ENCODE measurements at places on chromosomes 13 and 19.

- DNase-seq: no peak
These were observed 59.5 kb downstream of the TNFRSF19 start for GRCh38 chr13:23629566-23630272.

- no peak for DNase-seq
These were observed 587.3 kb upstream of the SPRY2 start for GRCh38 chr13:80928241-80928640.

DNA sequence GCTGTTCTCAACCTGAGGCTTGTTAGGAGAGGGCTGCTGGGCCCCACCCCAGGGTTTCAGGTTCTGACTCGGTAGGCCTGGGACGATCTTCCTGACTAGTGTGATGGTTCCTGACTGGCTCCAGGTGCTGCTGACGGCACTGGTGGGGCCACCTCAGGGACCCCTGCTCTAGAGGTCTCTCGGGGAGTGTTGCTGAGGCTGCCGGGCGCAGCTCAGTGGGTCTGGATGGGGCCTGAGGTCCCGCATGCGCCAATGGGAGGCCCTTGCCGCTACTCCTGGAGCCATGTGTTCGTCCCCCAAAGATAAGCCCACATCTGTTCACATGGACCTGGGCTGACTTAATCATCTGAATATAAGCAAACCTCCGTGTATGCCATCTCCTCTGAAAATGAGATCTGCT, 133.0 kb downstream of the ATP11A start:
- DNase-seq: no peak

DNA sequence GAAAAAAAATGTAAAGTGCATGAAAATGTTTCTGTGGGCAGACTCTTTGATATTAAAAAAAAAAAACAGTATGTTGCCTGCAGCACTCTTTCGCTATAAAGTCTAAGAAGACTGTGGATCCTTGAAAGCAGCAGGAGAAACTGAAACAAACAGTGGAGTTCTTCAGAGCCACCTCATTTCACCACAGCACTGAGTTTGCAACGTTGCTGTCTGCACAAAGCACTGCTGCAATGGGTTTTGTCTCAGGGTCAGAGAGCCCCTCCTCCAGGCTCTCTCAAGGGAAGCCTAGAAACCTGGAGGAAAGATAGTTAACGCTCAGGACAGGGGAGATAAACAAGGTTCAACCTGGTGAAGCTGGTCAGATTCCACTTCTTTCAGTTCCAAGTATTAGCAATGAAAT, 248.7 kb downstream of the EFNB2 start:
- no peak for DNase-seq

GRCh38 chr19:47445937-47446402, 25.7 kb downstream of the SLC8A2 start:
- peak; percentile 26 for DNase-seq

GRCh38 chr19:39218230-39219007, 14.4 kb upstream of the SYCN start:
- DNase-seq: no peak

DNA sequence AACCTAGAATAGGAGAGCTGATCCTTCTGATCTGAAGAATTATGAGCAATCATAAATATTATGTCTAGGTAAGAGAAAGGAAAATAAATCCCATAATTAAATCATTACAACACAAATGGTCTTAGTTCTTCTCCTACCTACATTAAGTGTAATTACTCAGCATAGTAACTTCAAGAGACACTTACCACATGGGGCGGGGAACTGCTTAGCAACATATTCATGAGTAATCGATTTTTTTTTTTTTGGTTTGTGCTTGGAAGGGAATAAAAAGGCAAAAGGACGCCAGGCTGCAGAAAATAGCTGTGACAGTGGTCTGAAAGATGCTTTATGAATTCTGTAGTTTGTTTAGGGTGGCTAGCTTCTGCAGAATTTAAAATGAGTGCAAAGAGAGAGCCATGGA, 103.3 kb upstream of the HTR2A start:
- no peak for DNase-seq

DNA sequence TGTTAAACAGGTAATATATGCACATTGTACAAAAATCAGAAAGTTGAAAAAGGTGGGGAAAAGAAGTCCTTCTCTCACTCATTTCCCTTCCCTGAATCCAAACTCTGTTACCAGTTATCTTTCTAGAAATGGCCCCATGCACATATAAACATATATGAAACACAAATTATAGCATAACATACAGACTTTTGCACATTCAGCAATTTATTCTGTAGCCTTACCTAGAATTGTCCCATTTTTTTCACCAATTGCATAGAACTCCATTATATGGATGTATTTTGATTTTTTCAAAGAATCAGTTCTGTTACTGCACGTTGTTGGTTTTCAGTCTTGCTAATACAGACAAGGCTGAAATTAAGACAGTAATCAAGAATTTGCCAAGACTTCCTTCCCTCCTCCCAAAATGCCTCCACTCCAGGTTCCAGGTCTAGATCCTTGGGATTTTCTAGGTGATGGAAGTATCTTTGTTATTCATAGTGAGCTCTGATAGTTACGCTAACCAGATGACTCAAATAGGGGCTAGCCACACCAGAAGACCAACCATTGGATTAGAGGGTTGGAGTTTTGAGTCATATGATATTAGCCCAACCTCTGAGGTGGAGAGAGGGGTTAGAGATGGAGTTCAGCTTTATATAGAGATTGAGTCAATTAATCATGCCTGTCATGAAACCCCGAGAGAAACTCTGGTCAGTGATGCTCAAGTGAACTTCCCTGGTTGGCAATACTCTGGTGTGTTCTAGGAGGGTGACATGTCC, 30.7 kb downstream of the GPR180 start:
- DNase-seq: no peak

DNA sequence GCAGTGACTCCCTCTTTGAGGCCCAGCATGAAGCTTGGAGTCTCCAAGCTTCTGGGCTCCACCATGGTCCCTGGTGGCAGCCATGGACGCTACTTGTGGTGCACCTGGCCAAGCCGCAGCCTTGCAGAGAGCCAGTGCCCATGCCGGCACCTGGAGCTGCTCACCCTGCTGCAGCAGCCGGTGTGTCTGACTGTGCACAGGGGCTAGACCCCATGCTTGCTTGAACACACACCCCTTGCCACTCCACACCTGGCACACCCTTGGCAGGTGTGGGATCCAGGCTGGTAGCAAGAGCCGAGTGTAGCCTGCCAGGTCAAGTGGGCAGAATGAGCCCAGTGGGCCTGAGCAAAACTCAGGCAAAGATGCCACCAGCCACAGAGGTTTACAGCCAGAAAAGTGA, 18.6 kb upstream of the MLLT1 start:
- DNase-seq: no peak

DNA sequence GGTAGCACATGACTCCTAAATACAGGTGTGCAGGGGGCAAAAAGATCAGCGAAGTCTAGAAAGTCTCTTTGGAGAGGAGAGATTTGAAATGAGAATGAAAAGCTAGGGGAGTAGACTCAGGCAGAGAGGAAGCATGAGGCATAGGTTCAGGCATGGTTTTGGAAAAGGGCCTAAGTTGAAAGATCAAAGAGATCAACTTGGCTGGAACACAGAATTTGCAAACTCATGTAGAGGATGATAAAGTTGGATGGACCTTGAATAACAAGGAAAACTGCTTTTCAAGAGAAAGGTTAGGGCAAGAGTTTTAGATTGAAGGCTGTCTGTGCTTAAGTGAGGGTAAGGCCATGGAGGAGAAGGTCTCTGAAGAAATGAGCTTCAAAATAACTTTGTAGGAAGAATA, 47.4 kb upstream of the UBAC2 start:
- no peak for DNase-seq

DNA sequence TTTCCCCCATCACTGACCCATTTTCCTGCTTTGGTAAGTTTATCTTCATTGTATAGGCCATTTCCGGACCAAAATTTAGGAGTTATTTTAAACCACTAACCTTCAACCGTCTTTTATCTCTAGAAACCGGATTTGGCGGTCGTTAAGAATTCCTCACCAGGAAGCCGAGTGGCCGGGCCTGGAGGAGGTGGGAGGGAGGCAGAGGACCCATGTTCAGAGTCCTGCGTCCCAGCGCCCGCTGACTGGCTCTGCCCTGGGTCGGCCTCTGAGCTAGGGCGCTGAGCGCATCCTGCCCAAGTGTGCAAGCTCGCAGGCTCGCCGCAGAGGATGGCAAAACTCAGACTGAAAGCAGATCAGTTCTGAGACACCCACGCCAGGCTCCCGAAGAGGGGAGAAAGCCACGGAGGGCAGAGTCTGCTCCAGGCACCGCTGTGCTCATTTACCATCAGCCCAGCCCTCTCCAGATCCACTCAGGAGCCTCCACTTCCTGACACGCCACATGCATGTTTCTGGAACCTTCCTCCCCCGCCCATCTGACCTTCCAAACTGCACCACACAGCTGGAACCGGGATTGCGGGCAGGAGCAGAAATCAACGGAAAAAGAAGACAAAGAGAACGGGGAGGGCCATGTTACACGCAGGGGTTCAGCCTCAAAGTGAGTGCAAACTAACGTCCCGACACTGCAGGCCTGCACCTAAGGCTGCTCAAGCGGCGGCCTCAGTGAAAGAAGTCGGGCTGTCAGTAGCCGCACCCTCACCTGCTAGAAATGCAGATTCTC, 8.3 kb downstream of the COL4A1 start:
- peak; percentile 22 for DNase-seq

GRCh38 chr19:30570194-30570593, 198.0 kb downstream of the ZNF536 start:
- DNase-seq: no peak

DNA sequence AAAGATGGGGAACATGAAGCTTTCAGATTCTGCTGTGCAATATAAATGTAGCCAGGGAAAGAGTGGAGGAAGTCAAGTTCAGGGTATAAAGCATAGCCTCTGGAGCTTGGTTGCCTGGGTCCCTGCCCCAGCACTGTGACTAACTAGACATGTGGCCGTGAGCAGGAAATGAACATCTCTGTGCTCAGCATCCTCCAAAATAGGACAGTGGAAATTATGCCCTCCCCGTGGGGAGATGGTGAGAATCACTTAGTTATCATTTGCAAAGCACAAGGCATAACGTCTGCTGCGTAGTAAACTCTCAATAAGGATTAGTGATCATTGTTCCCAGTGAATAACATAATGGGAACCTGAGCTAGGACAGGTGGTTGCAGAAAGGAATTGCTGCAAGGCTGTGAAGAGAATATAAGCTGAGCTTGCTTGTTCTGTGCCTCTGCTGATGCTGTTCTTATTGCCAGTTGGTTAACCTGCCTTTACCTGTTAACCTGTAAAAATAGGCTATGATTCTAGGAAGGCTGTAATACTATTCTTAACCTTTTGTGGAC, 441.0 kb downstream of the COG6 start:
- peak; percentile 12 for DNase-seq

GRCh38 chr19:17599780-17600179, 44.3 kb downstream of the COLGALT1 start:
- DNase-seq: no peak

GRCh38 chr19:4877753-4878490, 10.5 kb upstream of the PLIN3 start:
- no peak for DNase-seq

DNA sequence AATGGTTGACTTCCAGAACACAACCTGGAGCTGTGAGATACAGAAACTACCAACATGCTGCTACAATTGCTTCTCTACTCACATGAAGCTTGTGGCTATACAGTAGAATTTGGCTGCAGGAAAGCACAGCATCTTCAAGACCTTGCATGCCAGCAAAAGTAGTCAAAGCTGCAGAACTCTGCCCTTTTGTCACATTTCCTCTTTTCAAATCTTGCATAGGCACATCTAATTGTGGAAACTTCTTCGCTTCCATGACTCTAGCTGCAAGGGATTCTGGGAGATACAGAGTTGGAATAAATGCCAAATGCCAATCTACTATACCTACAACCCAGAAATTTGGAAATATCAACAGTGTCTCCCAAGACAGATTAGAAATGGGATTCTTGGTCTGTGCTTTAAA, 462.2 kb downstream of the FOXO1 start:
- DNase-seq: no peak

DNA sequence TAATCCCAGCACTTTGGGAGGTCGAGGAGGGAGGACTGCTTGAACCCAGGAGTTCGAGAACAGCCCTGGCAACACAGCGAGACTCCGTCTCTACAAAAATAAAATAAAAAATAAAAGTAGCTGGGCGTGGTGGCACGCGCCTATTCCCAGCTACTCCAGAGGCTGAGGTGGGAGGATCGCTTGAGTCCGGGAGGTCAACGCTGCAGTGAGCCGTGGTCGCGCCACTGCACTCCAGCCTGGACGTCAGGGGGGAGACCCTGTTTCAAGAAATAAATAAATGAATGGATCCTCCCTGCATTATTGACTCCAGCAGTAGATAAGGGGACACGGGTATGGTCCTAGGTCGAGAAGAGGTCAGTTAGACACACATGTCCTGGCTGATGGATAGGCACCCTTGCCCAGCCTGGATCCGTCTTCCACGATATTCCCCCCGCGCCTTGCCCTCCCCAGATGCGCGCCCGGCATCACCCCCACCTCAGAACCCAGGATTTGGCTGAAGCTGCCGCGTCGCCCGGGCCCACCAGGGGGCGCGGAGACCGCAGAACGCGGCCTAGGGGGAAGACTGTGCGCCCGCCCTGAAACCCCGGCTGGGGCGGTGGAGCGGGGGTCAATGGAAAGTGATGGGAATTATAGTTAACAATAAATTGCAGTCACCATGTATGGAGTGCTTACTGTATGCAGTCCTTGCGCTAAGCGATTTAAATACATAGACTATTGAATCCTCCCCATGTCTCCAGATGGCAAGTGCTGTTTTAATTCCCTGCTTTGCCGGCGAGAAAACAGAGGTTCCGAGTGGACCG, 2.1 kb upstream of the HOOK2 start:
- DNase-seq: peak; percentile 82

- peak; percentile 8 for DNase-seq
These were observed 665 bp downstream of the ZNF347 start for GRCh38 chr19:53158119-53158656.

GRCh38 chr19:51123381-51123800, 1.3 kb upstream of the SIGLEC9 start:
- no peak for DNase-seq

DNA sequence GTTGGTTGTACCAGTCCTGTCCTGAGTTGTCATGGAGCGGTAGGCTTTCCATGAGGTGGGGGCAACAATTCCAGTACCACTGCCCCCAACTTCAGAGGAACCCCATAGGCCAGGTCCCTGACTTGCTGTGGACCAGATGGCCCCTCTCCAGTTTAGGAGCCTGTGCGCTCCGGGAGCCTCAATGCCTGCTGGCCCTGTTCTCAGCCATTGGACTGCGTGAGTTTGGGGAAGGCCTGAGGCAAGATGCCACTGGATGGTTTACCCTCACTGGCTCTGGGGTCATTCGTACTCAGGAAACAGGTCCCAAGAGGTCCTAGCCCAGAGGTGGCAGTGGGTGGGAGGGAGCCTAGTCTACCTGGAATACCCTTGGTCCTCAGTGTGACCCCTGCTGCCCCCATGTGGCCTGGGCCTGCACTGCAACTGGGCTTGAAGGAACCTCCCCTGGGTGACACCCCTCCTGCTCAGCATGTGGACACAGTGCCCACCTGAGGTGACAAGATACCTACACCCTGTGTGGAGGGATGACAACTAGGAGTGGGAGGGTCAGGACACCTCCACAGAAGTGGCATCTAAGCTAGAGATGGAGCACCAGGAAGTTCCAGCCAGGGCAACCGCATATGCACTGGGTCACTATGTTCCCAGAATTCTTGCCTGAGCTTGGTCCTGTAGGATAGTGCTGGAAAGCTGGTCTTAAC, 6.0 kb upstream of the PRR19 start:
- peak; percentile 83 for DNase-seq

GRCh38 chr19:17855280-17856152, 4.2 kb upstream of the RPL18A start:
- peak; percentile 86 for DNase-seq

Measured in stimulated activated CD4-positive, alpha-beta T cell treated with anti-CD3 and anti-CD28 coated beads, Interleukin-12 subunit alpha, Interleukin-12 subunit beta, amount 100 ng/mL, for 48 hours (primary cell).